ENCODE measurements at places on chromosomes 5 and 9.

DNA sequence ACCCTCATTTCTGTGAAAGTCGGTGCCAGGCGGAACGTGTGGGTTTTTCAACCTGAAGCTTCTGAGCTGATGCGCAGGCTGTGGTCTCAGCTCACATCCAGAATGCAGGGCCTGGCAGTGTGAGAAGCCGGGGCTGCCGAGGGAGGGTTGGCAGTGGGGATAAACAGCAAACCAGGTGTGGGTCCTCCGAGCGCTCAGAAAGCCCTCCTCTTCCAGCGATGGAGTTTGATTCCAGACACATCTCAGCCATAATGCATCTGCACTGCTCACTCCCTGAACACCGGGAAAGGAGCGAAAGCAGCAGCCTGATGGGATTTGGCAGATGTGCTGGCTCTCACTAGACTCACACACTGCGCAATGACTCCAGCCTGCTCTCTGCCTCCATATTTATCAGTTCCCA is 280.1 kb downstream of the HSPA4 start:
- DNase-seq = no peak

- no peak for DNase-seq
Observed at GRCh38 chr9:134348404-134349155, 22.3 kb downstream of the RXRA start.

- DNase-seq = no peak
Observed at GRCh38 chr5:135393229-135393628, 5.8 kb downstream of the MACROH2A1 start.

DNA sequence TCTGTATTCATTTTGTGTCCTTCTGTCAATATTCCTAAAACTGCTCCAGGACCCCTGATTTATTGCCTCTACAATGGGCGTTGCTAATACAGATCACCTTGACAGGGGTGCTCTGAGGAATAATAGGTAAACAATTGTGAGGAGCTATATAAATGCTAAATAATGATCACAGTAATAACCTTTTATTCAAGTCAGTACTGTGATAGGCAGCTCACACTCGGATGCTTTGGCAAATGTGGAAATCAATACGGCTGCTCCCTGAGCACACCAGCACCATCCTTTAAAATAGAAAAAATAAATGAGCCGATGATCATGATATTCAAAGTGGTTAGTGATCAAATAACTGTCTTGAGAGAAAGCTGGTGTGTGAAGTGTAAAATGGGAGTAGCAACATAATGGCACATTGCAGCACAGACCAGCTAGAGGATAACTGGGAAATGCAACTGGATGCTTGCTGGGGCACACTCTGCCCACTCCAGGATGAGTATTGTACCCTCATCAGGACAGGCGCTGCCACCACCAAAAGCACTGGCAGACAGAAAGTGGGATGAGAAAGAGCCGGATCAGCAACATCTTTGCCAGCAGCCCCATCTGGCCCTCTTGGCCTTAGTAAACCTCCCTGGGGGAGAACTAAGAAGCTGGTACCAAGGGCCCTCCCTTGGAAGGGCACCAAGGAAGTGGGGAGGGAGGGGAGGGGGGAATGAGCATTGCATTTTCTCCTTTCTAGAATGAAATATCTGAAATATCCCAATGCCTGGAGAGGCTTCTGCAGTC is 69.4 kb upstream of the SPATA31D4 start:
- no peak for DNase-seq

DNA sequence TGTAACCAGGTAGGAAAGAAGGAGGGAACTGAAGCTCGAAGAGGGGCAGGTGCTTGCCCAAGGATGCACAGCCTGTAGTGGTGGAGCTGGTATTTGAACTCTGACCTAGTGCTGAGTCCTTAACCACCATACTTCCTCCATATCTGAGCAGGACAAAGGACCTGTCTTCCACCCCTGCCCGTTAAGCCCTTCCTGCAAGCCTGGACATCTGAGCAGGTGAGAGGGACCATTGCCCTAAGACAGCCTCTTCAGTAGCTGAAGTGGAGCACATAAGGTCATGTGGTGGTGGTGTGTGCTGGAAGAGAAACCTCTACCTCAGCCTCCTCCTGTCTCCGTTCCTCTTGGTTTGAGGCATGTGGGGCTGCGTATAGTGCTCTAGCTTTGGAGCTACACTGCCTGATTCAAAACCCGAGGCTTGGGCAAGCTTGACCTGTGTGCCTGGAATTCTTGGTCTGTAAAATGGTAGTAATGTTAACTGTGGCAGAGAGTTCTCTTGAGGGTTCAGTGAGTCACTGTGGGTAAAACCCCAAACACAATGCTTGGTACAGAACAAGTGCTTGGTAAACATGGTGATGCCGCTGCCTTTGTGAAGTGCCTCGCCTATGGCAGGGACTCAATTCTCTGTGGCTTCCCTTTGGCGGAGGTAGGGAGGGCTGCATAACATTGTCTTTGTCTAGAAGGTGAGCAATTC is 7.4 kb downstream of the GALNT10 start:
- no peak for DNase-seq

DNA sequence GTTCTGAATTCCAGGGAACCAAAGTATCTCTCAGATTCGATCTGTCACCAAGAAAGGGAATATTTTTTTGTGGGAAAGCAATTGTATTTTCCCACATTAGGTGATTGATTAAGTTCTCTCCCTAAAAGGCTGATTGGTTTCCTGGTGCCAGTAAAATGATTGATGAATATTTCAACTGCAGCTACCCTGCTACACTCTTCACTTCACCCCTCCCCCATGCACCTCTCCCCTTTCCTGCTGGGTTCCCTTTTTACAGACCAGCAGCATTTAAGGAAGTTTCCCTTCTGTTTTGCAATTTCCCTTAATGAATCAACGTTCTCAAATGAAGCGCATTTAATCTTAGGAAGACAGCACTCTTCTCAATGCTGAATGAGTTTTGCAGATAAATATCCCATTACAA is 13.1 kb downstream of the NR6A1 start:
- DNase-seq = no peak
